Mammary epithelial cell (primary cell): ENCODE measurements at places on chromosomes 12 and 14. TPM values are rescaled to one million over a fixed set of nuclear protein-coding genes. Genes with fewer than 3 reads are reported as not detected.
A peak's percentile ranks its signal among the peaks of the same experiment; 100 is the strongest.

DNA sequence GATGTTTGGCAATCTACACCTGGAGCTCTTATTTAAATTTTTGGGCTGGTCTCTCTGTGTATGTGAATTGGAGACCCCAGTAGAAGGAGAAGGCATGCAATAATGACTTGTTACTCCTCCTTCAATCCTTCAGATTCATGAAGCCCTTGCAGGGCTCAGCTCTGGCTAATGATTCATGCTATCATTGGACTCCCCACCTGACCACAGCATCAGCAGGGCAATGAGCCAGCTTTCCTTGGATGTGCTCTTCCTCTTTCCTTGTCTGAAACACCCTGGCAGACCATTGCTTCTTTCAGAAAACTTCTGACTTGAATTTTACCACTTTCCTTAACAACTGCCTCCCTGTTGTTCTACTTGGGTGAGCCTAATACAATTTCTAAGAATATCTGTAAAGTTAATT lies 1019.2 kb downstream of the AACS start:
- no peak for DNase-seq

DNA sequence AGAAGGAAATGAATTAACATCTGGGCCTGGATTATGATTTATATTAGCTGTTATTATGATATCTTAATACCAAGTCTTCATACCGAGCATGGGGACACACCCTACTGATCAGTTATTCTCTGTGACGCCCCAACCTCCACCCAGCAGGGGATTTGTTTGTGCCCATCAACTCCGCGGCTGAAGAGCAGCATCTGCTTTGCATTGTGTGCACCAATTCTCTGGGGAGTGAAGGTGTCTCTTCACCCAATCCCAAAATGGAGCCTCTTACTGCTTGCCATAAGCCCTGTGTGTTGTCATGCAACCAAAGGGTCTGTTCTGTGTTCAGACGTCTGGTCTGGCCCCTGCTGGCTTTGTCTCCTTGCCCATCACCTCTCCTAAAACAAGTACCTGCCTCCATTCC lies 25.4 kb downstream of the DHRS2 start:
- DNase-seq, result no peak

- DNase-seq, result no peak
Measured at GRCh38 chr12:108516511-108517275, 1.6 kb downstream of the FICD start.

DNA sequence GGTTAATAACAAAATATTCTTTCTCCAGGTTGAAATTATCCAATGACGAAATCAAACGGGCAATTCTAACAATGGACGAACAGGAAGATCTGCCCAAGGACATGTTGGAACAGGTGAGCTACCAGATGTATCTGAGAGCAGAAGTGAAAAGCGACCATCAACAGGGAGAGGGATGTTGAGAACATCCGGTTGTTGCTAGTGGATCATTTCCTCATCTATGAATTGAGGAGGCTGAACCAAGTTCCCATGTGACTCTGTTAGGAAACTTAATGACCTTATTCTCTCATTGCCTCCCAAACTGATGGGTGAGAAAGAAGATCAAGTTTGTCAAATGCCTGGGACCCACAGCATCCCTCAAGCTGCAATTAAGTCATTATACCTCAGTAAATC lies 117.7 kb downstream of the GPR135 start:
- DNase-seq, result peak; percentile 92

DNA sequence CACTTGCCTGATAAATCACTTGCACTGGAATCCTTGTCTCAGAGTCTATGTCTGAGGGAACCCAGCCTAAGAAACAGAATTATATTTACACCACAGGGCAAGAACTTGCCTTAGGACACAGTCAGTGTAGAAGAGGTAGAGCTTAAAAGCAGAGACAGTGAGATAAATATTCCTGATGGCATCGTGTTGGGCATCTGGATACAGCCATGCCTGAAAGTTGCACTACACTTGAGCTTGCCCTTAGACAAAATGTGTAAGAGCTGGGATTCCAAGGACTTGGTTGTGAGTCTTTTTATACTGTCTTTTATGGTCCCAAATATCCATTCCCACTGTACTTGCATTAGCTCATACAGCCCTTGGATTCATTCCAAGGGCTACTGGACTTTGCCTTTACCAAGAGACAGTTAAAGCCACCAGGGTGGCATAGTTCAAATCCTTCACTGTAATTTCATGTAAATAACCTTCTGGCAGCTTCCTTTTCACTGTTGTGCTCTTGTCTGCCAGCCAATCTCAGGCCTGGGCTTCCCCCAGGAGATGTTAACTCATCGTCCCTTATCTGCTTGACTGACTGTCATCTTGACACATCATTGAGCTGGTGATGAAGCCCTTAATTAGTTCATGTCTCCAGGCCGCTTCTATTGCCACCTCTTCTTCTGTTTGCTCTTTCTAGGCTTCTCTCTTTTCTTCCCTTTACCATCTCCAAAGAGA lies 577.9 kb upstream of the TBX3 start:
- no peak for DNase-seq

DNA sequence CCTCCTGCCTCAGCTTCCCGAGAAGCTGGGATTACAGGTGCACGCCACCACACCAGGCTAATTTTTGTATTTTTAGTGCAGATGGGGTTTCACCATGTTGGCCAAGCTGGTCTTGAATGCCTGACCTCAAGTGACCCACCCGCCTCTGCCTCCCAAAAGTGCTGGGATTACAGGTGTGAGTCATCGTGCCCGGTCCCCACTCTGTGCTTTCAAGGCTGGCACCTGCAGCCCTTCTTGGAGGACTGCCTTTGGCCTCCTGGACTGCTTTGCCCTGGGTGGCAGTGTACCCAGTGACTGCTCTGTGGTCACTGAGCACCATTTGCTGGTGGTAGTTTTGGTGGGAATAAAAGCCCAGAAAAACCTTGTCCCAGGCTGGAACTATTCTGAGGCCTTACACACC lies 12.6 kb downstream of the DHRS1 start:
- DNase-seq, result no peak

Gene CCDC38
- total RNA-seq, result 0.16 TPM in 1 of 2 replicates, not detected in the other

GRCh38 chr14:76883447-76883846 lies 57.2 kb downstream of the LRRC74A start:
- DNase-seq, result no peak

DNA sequence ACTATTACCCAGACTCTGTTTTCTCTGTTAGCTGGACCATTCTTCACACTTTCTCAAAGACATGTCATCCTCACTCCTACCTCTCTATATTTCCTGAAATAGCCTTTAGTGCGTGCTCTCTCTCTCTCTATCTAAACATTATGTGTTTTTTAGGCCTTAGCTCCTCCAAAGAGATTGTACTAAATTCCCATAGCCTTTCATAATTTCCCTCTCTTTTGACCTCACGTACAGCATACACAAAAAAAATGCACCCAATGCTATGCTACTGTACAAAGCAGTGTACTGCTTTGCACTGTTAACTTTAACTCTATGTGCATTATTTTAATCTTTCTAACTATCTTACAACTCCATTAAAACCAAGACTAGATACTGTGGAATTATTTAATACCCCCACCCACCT lies 288.4 kb downstream of the DAD1 start:
- DNase-seq, result no peak

DNA sequence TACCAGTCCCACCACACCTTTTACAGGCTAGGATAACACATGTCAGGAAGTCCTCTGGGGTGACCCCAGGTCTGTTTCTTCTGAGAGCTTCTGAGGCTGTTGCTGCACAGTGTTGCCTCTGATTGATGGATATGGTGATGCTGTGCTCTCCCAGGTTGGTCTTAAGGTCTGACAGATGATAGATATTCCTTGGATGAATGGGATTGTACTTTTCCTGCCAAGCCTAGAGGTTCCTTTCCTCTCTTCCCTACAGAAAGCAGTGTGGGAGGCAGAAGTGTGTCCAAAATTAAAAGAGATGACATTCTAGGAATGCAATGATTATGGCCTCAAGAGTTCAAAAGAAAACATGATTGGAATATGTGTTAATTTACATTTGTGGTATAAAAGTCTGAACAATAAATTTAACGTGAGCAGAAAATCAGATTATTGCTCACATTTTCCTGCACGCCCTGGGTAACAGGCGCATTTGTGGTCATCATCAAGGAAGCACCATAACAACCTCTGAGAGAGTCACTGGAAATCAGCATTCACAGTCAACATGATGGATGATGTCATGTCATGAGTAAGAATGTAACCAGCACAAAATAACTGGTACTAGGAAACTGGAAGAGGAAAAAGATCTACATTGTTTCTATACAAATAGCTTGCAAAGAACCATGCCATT lies 73.7 kb downstream of the BBS10 start:
- DNase-seq, result peak; percentile 40

Gene POTEG
- not detected in 2 replicates for total RNA-seq

Gene GPR137C
- 0.11 and 0.64 TPM in 2 replicates for total RNA-seq

GRCh38 chr12:26548227-26548626 lies 284.8 kb downstream of the ITPR2 start:
- DNase-seq, result no peak

Gene TMEM179
- 0.68 TPM in 1 of 2 replicates, not detected in the other for total RNA-seq

Gene SMIM41
- total RNA-seq, result 0.17 TPM

Gene NEDD1
- 23.8 and 32.8 TPM in 2 replicates for total RNA-seq

DNA sequence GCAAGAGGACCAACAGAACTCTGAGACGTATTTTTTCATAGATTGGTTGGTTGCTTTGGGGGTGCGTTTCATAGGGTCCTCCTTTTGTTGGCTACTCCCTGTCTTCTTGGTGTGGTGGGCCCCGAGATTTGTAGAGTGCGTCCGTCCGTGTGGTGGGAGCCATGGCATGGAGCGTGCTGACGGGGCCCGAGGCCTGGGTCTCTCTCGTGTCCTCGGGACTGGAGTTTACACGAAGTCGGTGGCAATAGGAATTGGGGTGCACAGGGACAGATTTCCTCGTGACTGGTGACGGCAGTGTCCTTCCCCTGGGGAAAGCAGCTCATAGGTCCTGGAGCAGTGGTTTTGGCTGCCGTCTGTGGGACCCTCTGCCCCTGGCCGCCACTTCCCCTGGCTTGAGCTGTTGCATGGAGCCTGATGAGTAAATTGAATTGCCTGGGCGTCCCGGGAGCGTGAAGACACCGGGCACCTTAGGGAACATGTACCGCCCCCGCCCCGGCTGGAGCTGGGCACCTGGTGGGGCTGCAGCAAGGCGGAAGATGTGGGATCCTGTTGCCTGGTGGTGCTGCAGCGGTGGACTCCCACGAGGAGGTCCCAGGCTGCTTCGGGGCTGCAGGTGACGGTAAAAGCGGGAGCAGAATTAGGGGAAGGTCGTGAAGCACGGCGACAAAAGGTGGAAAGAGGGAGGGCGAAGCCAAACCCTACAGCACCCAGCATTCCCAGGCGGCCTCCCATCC lies 153.7 kb upstream of the ALG10B start:
- DNase-seq, result no peak

GRCh38 chr12:101670007-101670671 lies 27.3 kb upstream of the CHPT1 start:
- peak; percentile 5 for DNase-seq

DNA sequence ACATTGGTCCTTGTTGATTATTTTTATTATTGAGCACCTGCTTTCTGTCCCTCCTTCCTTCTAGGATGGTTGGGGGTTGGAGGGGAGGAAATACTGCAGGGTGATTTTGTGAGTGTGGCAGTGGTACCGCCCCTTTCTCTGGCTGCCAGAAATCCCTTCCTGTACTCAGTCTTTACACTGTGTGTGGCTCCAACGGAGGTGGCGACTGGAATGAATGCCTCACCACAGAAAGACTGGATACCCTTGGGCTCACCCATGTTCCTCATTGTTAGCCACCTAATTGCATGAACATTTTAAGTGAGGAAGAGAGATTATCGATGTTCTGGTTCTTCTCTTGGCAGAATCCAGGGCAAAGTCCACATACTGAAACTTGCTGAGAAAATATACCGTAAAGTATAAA lies 272.0 kb upstream of the E2F7 start:
- no peak for DNase-seq

DNA sequence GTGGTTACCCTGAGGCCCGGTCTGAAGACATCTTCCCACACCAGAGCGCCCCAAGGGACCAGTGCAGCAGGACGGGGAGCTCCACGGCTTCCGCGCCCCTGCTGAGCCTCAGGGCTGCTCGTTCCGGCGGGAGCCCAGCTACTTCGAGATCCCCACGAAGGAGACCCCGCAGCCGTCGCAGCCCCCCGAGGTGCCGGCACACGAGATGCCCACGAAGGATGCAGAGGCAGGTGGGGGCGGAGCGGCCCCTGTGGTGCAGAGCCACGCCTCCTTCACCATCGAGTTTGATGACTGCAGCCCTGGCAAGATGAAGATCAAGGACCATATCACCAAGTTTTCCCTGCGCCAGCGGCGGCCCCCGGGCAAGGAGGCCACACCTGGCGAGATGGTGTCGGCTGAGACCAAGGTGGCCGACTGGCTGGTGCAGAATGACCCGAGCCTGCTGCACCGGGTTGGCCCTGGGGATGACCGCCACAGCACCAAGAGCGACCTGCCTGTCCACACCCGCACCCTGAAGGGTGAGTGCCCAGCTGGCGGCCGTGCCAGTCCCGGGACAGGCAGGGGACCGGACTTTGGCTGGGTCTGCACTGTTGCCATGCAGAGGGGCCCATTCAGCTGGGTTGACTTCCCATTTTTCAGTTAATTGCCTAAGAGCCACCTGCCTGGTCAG lies 18.1 kb downstream of the CEP170B start:
- no peak for DNase-seq

Gene FGF23
- not detected for total RNA-seq

Gene AQP2
- not detected in 2 replicates for total RNA-seq

DNA sequence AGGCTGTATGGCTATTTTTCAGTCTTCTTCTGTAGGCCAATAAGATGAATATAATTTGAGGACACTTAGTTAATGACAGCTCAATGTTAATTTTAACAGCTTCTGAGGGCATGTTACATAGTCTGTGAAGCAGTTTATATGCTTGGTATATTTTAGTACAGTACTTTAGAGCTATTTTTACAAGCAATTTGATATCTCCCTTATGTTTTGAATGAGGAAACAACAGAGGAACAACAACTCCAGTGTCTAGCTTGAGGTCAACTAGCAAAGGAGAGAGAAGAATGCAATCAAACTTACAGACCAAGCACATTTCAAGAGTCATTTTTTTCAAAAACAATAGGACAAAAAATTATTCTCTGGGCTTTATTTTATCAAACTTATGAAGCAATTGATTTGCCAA lies 469.1 kb upstream of the DCN start:
- no peak for DNase-seq

DNA sequence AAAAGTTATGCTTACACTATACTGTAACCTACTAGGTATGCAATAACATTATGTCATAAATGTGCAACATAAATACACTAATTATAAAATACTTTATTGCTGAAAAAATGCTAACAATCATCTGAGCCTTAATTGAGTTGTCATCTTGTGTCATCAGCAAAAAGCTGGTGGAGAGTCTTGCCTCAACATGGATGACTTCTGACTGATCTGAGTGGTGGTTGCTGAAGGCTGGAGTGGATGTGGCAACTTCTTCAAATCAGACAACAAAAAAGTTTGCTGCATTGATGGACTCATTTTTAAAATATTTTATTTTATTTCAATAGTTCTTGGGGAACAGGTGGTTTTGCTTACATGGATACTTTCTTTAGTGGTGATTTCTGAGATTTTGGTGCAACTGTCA lies 93.9 kb upstream of the AMN1 start:
- DNase-seq, result no peak

Gene SUPT16H
- 75.7 and 87.2 TPM in 2 replicates for total RNA-seq

- peak; percentile 74 for DNase-seq
Measured at GRCh38 chr14:73491256-73492042, 716 bp downstream of the RIOX1 start.

GRCh38 chr12:52423661-52424500 lies 10.3 kb downstream of the KRT75 start:
- DNase-seq, result no peak

GRCh38 chr12:43957732-43958372 lies 122.0 kb downstream of the TMEM117 start:
- peak; percentile 52 for DNase-seq

Gene RFX4
- not detected for total RNA-seq
